ENCODE measurements at places on chromosomes 1 and 21.

DNA sequence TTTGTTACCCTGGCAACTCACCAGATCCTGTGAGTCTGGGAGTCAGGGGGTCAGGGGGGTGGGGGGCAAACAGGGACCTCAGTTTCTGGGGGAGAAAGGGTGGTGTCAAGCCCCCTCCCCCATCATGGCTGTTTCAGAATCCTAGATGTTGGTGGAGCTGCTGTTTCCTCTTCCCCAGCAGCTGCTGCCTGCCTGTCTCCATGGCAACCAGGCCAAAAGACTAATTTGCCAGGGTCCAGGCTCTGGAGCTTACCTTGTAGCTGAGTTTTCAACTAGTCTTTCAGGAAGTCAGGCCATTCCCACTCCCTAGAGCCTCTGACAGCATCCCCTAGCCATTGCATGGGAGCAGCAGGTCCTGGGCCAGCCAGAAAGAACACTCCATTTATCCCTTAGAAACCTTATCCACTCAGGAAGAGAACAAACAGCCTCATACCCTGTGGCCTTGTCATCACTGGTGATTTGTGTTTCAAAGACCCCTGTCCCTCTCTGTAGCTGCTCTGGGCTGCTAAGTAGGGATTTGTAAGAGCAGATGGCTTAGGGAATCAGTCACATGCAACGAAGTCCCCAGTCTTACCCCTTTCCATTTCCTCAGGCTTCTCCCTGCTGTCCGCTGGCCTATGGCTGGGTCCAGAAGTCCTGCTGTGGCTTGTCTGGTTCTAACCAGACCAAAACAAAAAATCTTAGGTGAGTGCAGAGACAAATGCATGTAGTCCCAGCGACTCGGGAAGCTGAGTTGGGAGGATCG lies 21.5 kb upstream of the STMN1 start:
- DNase-seq: no peak

DNA sequence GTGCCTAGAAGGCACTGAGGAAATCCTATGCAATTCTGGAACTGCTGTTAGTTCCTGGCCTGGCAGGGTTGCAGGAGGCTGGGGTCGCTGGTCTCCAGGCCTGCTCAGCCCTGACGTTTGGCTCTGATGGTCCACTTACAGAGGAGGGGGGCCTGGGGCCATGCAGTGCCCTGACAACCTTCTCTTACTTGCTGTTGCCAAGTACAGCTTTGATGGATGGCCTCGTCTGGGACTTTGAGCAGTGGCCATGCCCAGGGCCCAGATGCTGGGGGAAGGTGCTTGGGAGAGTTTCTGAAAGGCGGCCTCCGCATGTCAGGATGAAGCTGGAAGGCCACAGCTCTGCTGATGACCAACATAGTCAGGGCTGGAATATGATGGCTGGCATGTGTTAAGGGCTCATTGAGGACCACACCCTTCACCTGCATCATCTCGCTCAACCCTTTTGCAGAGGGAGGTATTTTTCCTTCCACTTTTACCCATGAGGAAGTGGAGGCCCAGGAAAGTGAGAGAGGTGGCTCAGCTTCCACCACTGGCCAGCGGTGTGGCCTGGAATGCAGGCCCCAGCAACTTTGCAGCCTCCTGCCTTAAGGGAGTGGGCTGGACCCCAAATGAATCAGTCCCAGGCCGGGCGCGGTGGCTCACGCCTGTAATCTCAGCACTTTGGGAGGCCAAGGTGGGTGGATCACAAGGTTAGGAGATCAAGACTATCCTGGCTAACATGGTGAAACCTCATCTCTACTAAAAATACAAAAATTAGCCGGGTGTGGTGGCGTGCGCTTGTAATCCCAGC lies 34.7 kb upstream of the LRRC3 start:
- DNase-seq: no peak

DNA sequence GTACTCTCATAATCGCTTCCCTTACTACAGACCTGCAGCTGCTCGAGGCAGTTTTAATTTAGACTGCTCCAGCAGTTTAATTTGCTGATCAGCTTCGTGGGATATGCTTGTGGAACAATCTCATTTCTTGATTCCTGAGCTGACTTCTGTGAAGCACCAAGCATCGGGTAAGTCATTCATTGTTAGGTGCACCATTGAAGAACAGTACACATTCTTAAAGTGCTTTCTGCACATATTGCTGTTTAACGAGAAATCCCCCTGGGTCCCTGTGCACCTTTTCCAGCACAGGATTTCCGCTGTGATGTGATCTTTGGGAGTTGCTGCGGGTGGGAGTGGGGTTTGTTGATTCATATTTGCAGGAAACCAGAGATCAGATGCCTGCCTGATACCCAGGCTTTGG lies 9.1 kb downstream of the GALNT2 start:
- DNase-seq: no peak

DNA sequence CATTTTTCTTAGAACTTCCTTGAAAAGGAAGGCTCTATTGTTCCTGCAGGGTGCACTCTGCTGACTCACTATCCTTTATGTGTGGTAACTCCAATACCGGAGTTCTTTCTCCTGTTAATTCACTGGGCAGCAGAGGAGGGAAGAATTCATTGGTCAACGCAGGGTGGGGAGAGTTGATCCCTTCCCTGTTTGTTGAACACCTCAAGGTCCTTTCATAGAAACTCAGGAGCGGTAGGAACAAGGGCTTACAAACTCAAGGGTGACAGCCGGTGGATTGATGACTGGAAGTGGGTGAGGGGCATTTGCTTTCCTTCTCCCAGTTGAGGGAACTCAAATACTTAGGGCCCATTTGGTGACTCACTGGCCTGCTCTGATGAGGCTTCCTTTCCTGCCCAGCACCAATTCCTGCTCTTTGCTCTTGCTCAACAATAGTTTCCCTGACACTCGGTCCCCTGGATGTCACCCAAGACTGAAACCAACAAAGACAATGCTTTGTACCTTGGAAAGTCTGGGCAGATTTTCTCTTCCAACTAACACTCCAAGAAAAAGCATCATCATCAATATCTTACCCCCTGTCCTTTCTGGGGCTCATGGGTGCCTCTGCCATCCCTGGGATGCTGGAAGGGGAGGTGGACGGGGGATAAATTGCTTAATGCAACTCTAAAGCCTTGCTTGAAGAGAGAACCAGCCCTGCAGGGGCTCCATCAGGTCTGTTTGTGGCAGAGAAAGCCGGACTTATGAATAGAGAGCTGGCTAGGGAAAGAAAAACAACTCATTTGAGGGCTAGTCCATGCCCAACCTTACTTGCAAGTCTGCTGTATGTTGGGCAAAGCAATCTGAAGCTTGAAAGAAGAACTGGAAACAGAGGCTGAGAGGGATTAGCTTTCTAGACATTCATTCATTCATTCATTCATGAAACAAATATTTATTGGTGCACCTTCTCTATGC lies 9.3 kb downstream of the SLC26A9 start:
- DNase-seq: no peak

DNA sequence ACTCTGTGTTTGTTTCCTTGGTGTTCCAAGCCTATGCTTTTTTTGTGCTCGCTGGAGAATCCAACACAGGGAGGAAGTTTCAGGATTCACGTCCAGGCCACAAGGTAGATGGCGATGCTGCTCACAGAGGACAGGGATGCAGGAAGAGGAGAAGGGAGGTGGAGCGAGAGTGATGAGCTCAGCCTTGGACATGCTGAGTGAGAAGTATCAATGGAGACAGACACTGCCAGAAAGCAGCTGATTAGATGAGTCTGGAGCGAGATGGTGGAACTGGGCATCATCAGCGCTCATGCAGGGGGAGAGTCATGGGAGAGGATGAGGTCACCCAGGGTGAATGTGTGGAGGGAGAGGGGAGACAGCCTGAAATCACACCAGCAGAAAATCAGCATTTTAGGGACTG lies 110.0 kb downstream of the GLUL start:
- DNase-seq: no peak

DNA sequence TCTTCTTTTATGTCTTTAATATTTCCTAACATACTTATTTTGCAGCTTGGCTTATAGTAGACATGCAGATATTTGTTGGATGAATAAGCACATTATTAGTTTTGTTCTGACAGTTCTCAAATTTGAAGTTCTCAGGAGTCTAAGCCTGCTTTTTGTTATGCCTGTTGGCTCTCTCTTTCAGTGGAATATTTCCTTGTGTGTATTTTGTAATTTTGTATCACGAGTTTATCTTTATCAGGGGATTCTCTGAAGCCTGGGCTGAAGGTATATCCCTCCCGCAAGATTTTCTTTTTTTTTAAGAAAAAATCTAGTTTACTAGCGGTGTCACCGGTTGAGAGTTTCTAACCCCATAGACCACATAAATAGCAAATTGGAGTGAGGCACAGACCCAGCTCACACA lies 105.9 kb downstream of the RGL1 start:
- DNase-seq: no peak

DNA sequence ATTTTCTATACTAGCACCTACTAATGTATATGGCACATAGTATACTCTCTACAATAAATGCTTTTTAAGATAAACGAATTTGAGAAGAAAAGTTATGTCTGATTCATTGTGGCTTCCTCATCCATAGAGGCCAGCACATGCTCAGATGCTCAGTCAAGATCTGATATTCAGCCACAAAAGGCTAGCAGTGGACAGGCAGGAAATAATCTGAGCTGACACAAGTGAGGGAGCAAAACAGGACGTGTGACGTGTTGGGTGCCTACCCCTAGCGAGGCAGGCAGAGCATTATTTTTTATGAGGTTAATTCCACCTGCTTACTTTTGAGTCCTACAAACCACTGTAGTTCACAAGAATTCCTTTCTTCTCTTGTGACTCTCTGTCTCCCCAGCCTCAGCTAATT lies 550.9 kb downstream of the SMYD3 start:
- DNase-seq: no peak

DNA sequence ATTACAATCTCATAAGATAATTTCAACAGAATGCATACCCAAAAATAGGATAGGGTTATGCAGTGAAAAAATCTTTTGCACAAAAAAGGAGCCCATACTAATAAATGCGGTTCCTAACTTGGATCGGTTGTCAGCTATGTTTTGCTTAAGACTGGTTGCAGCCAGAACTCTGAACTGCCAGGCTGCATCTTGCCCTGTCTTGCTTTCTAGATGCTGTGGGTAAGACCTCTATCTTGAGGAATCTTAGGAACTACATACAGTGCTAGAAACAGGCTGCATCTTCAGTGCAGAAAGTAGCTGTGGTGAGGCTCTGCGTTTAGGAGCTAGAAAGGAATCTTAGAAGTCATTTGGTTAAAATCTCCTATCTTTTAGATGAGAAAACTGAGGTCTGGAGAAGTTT lies 45.6 kb upstream of the PLA2G4A start:
- no peak for DNase-seq

- DNase-seq: no peak
Observed at GRCh38 chr1:44949286-44949685, 37.1 kb downstream of the EIF2B3 start.

GRCh38 chr21:14491269-14491681 lies 54.8 kb downstream of the SAMSN1 start:
- DNase-seq: no peak

GRCh38 chr1:211531194-211532087 lies 39.5 kb upstream of the RD3 start:
- no peak for DNase-seq

DNA sequence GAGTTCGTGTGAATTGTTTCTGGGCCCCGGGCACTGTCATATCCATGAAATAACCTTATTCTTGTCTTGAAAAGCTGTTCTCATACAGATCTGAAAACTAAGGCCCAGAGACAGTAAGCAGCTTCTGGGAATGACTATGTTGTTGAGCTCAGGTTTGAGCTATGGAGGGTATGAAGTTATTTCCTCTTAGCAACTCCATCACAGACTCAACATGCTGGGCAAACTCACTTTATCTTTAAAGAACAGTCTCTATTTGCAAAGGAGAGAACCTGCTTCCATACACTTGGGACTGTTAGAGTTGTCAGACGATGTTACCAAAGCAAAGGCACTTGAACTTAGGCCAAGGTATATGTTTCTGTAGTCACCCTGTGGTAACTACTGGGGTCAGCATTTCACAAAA lies 90.0 kb downstream of the GPR88 start:
- no peak for DNase-seq

- DNase-seq: no peak
Observed at GRCh38 chr1:54538538-54538937, 9.5 kb upstream of the ACOT11 start.

GRCh38 chr1:184118046-184118445 lies 66.5 kb downstream of the TSEN15 start:
- no peak for DNase-seq

GRCh38 chr21:37912616-37913015 lies 3.6 kb downstream of the KCNJ6 start:
- DNase-seq: no peak

DNA sequence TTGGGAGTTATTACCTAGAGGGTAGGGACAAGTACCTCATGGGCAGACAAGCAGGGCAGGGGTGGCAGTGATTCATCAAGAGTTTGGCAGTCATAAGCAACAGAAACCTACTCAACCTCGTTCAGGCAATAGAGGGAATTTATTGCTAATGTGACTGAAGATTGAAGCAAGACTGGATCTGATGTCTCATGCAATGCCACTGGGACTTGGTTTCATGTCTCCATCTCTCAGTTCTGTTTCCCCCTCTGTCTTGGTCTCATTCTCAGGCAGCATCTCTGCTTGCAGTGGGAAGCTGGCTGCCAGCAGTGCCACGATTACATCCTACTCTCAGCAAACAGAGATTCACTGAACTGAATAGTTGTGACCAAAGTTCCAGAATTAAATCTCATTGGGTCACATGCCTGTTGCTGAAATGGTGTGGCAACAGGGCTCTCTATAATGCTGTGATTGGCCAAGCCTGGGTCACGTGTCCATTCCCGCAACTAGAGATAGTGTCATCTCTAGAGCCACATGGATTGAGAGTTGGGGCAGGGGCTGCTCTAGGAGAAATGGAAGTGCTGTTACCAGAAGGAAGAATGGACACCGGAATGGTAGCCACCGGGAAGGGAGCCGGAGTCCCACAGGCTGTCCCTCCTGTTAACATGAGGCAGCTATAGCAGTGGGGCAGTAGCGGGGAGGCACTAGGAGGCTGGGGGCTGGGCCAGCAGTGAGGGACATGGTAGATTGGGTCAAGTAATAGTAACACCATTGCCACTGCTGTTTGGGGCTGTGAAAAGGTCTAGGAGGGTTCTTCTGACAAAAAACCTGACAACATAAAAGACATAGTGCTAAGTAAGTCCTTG lies 3.9 kb upstream of the CDC42 start:
- no peak for DNase-seq

DNA sequence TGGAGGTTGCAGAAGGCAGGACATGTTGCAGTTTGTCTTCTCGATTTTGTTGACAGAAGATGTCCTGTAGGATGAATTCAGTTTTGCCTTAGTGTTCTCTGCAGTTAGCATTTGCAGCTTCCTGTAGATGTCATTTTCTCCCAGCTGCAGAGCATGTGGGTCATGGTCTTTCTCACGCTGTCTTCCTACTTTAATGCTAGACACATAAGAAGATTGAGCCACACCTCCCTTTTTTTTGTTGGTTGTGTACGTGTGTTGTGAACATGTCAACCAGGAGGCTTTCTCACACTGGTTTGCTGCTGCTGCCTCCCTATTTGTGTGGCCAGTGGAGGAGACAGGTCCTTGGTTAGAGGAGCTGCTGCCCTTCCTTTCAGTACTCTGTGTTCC lies 110.7 kb downstream of the VPS13D start:
- no peak for DNase-seq

- DNase-seq: no peak
Observed at GRCh38 chr1:40625476-40626382, 39.8 kb downstream of the RIMS3 start.

- DNase-seq: no peak
Observed at GRCh38 chr1:101124405-101124804, 98.8 kb upstream of the DPH5 start.

GRCh38 chr1:23817633-23818032 lies 7.6 kb downstream of the HMGCL start:
- no peak for DNase-seq

- DNase-seq: no peak
Observed at GRCh38 chr1:3186526-3186921, 117.5 kb downstream of the PRDM16 start.

- no peak for DNase-seq
Observed at GRCh38 chr1:45623972-45624371, at the start of gene CCDC17. Gene CCDC17 (minus strand): TSS chr1:45624054. CDS start chr1:45623909, 145 bp downstream.

Data from 8988T (cell line).